ENCODE measurements at places on chromosomes 6 and 20.

DNA sequence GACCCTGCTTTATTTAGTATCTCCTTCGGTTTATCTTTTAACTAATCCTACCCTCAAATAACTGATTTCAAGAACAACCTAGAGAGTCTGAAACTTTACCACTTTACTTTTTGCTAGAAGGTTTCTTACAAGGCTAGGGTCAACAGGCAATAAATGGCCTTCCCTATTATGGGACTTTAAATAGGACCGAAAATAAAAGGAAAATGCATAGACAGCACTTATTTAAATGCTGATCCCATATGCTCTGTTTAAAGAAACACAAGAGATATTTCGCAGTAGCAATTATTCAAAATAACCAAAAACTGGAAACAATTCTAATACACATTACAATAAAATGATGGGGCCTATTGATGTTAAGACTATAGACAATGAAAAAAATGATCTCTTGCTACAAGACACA is 13.7 kb downstream of the MCUR1 start:
- no peak for DNase-seq

- no peak for DNase-seq
These were observed 100.5 kb downstream of the KIF13A start for GRCh38 chr6:17886891-17887290.

DNA sequence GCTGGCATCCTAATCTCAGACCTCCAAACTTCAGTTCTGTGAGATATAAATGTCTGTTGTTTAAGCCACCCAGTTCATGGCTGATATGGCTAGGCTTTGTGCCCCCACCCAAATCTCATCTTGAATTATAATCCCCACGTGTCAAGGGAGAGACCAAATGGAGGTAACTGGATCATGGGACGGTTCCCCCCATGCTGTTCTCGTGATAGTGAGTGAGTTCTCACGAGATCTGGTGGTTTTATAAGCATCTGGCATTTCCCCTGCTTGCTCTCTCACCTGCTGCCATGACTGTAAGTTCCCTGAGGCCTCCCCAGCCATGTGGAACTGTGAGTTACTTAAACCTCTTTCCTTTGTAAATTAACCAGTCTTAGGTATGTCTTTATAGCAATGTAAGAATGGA is 56.7 kb downstream of the KIAA0319 start:
- no peak for DNase-seq

- peak; percentile 32 for DNase-seq
These were observed 81.3 kb upstream of the ARMC2 start for GRCh38 chr6:108766886-108767285.

DNA sequence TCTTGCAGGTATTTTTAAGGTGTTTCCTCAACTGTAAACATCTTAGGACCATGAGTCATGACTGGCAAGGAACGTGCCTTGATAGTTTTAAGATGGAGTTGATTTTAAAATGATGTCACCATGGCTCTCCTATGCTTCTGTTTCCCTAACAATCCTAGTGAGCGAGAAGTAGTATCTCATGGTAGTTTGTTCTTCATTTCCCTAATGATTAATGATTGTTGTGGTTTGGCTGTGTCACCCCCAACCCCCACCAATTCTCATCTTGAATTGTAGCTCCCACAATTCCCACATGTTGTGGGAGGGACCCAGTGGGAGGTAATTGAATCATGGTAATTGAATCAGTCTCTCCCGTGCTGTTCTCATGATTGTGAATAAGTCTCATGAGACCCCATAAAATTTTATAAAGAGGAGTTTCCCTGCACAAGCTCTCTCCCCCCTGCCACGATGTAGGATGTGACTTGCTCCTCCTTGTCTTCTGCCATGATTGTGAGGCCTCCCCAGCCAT is 16.8 kb upstream of the BNIP5 start:
- DNase-seq = no peak

DNA sequence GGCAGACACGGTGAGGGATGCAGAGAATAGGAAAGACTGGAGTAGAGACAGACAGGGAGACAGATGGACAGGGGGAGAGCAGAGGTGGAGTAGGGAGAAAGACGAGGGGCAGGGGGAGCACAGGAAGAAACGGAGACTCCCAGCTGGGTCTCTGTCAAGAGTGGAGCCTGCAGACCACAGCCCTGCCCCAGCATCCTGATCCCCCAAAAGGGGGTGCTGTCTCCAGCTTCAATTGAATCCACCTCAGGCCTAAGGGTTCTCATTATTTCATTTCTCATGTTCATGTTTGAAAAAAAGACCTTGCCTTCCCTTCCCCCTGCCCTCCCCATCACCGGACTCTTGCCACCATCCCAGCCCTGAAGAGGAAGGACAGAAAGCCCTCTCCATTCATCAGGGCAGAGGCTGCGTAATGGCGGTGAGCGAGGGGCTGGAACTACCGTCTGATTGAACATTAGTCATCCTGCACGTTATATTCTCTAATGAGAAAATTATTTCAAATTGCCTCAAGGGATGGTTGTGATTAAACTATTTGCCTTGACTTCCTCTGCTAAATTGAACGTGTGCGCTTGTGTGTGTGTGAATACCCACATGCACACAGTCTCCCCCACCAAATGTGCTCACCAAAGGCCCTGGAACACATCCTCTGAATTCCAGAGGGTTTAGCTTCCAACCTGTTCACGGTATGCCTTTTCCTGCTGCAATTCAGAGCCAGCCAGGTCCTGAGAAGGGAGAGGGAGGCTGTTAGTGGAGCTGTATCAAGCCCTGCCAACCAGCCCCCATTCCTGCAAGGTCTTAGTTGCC is 98.3 kb downstream of the CDC5L start:
- no peak for DNase-seq

GRCh38 chr6:25637960-25638434 is 14.0 kb upstream of the SCGN start:
- no peak for DNase-seq

- no peak for DNase-seq
These were observed 163.8 kb downstream of the HIVEP2 start for GRCh38 chr6:142781129-142781528.

DNA sequence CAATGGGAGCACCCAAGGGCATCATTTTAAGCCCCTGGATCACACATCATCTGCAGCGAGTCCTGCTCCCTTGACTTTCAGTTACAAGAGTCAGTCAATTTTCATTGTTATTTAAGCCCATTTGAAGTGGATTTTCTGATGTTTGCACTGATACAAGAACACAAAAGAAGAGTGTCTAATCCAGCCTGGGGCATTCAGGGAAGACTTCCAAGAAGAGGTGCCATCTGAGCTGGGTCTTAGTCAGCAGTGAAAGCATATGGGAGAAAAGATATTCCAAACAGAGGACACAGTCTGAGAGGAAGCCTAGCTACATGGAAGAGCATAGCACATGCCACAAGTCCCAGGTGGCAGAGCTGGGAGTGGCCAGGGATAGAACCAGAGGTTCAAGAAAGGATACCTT is 10.4 kb upstream of the FOXP4 start:
- DNase-seq = no peak

- DNase-seq = no peak
These were observed 6.1 kb downstream of the GMPR start for GRCh38 chr6:16244446-16244845.

DNA sequence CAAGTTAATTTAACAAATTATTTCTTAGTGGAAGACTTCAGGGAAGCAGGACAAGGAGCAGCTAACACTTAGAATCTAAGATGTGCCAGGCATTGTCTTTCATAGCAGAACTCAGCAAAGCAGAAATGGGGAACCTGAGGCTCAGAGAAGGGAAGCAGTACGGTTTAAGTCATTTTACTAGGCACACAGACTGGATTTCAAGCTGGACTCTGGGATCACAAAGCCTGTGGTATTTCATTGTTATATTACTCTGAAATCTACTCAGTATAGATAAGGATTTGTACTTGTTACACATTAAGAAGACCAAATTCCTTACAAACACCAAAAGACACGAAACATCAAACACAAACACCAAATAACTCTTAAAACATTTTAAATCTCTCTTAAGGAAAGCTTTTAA is 199.6 kb downstream of the ISM1 start:
- no peak for DNase-seq

GRCh38 chr6:131532580-131533039 is 40.4 kb upstream of the ARG1 start:
- peak; percentile 73 for DNase-seq

Measured in activated CD8-positive, alpha-beta memory T cell treated with anti-CD3 and anti-CD28 coated beads, Interleukin-2, amount 50 U/mL, for 48 hours (primary cell).